ENCODE measurements at places on chromosomes 13 and 19. TPM values are rescaled to one million over a fixed set of nuclear protein-coding genes. Genes with fewer than 3 reads are reported as not detected.

HIF3A gene
- total RNA-seq = not detected

DNA sequence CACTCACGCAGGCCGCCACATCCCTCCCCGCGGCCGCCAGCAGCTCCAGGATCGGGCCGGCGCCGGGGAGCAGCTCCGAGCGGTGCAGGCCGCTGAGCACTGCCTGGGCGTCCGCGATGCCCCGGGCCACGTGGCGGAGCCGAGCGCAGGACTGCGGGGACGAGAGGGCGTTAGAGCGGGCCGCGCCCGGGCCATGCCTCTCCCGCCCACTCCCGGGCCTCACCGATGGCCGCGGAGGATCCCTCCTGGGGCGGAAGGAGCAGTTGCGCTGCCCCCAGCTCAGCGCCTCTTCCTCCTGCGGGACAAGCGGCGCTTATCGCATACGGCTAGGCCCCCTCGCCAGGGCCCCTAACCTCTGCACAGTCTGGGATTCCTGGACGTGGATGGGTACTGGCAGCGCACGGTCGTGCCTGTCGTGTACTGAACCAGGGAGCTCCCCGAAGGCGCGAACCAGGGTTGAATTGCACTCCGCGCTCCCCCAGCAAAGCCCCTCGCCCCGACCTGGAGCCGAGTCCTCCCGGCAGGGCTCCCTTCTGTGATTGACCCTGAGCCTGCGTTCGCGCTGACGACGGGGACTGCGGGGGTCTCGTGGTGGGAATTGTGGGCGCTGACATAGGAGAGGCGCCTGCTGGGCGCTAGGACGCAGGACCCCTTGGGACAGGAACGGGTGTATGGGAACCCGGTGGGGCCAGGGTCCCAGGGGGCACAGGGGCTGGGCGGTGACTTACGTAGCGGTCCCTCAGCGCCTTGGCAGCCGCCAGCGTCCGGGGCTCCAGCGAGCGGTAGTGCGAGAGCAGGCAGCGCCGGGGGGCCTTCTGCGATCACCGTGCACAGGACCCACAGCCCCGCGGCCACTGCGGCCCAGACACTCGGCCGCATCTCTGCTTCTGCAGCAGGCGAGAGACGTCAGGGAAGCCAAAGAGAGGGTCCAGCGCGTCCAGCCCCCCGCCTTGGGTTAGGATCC lies 673 bp downstream of the IFNL4 start:
- DNase-seq = no peak

DNA sequence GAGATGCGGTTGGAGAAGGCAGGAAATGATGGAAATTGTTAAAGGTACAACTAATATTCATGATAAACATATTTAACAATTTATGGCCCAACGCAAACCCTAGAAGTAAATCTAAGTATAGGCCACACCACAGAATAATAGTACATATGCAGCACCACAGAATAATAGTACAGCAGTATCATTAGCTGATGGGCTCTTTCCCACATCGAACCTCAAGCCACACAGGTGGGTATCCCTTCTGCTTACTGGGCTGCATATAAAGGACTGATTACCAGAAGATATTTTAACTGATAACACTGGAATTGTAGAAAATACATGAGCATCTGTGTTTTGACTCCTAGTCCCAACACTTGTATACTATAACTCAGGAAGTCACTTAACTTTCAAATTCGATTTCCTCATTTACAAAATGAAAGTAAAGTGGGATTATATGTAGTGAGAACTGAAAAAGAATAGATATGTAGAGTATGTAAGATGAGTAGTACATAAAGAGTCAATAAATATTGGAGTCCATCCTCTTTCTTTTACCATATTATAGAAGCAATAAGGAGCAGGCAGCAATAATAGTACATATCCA lies 91.5 kb downstream of the TSC22D1 start:
- no peak for DNase-seq

GRCh38 chr13:80497439-80497838 lies 156.5 kb upstream of the SPRY2 start:
- no peak for DNase-seq

DNA sequence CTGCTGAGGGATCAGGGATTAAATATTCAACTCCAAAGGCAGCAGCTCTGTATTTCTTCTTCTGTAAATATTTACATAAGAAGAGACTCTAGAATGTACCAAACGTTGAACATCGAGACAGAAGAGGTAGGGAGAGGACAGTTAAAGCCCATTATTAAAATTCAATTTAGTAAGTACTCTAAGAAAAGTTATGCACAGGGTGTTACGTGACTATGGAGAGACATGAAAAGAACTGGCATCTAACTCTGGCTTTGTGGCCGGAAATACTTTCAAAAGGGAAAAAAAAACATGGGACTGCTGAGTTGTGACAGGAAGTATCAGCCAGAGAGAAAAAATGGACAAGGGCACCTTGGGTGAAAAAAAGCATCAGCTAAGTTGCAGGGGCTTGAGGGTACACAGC lies 36.7 kb downstream of the LNX2 start:
- DNase-seq = no peak

DNA sequence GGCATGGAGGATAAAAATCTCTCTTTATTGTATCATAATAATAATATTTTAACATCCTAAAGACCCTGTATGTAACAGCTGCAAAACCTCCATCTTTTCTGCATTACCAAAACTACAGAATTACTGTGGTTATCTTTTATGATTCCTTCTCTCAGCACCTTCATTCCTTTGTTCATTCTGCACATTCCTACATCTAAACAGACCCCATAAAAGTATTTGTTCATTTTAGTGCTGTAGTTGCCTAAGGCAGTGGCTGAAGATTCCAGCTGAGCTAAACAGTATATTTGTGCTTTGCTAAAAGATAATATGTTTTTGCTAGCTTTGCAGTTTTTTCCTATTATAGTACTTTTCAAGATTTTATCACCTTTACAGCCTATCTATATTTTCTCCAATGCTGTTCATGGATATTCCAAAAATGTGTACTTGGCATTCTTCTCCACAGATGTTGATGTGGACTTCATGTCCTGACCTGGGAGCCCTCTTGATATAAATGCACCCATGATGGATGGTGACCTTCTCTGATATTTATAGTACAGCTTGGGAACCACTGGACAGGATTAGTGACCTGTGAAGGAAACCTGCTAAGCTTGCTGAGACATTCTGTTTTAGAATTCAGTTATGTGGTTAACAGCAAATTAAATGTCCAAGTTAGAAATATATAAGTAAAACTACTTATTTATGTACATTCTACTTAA lies 2832.9 kb upstream of the PCDH20 start:
- no peak for DNase-seq
